Stimulated activated CD8-positive, alpha-beta memory T cell treated with anti-CD3 and anti-CD28 coated beads, Interleukin-7, amount 100 ng/mL, for 1 hour (primary cell): ENCODE measurements at places on chromosomes 12 and 14.

GRCh38 chr12:111175396-111176094 lies 193.3 kb downstream of the PHETA1 start:
- DNase-seq, result no peak

DNA sequence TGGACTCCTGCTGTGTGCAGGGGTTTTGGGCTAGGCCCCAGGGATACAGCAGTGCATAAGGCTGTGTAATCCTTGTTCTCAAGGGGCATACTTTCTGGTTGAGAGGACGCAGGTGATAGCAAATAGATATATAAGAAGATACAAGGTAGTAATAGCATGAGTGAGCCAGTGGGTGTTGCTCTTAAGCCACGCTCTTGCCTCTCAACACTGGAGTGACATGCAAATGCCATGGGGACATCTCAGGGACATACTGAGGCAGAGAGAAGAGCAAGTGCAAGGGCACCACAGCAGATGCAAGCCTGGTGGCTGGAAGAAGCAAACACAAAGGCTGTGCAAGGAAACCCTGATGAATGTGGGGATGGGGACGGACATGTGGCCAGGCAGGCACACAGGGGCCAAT lies 223.3 kb downstream of the CHST11 start:
- DNase-seq, result no peak

DNA sequence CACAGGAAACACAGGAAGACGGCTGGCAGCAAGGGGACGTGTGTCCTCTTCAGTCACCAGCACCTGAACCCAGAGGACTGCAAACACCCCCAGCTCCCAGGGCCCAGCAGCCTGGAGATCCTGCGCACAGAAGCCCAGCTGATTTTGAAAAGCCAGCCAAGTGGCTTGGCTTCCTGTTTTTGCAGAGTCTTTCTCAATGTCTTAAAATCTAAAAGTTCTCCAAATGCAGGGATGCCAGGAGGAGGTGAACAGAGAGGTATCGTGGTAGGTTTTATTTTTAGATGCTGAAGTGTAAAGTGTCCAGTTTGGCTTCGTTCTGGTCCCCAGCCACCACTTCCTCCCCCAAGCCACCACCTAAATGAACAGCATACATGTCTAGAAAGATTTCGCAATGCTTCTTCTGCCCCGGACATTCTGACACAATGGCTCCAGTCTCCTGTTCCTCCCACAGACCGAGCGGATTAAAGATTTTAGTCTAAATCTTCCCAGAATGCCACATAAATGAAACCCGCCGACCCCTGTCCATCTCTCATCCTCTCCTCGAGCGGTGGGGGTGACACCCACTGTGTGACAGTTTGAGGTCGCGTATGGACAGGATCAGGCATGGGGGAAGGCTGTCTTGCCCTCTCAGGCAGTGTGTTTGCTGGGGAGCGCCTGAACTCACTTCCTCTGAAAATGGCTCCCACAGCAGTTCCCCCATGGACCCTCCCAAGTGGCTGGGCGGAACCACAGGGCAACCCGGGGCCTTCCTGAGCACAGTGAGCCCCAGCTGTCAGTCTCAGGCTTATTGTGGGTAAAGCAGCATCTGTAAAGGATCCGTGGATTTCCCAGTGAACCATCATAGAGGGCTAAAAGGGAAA lies 41.6 kb downstream of the ITPK1 start:
- no peak for DNase-seq

DNA sequence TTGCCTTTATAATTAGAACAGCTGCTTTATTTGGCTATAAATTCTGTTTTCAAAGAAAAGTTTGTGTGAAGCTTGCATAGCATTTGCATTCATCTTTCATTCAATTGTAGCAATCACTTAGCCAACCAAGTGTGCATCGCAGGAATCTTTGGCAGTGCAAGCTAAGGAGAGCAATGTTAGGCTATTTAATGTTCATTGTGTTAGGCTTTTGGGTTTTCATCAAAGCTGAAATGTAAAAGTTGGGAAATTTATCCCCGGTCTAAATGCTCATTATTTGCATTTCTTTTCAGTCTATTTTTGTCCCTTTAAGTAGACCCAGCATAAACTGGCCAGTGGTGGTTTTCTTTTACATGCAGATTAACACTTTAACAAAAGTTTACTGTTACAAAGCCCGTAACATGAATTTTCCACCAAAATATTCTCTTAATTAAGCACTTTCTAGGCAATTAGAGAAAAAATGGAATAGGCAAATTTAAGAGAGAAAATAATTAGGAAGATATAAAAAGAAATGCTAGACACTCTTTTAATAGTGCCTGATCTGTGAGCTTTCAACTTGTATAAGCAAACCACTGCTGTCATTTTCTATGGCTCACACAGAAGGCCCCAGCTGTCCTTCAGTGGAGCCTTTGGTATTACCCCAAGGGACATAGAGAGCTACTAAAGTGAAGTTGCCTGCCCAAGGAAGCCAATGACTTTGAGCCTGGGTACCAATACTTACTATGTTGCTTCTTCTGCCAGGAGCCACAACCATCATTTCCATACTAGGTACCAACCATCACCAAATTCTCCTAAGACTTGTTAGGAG lies 898.9 kb upstream of the SEL1L start:
- no peak for DNase-seq

GRCh38 chr12:56632701-56633467 lies 2.8 kb upstream of the BAZ2A start:
- no peak for DNase-seq

DNA sequence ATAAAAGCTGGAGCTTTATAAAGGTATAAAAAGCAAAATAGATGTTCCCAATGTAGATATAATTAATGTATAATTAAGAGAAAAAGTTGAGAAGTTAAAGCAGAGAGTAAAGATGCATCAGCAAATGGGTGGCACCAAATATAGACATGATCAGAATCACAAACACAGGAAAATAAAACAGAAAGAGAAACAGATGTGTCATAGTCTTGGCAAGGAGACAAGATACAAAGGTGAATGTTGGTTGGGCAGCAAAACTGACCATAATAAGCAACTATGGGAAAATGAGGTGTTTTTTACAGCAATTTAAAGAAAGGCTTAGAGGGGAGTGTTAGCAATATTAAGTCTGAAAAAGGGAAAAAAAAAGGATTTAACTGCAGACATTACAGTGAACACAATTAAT lies 135.4 kb upstream of the CLEC14A start:
- no peak for DNase-seq

DNA sequence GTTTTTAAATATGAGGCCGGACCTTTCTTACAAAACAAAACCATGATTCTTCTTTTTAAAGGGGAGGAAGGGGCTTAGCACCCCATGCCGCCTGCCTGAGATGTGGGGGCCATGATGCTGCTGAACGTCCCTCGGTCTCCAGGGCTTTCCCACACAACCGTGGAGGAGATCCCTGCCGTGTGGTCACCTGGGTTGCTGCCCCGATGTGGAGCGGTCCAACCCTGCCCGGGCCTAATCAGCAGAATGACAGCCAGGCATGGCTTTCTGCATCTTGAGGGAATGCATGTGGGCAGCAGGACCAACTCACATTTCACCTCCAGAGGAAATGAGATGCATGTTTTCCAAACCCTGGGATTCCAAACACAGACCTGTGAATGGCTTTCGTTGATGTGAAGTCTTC lies 48.9 kb upstream of the C14orf180 start:
- no peak for DNase-seq

DNA sequence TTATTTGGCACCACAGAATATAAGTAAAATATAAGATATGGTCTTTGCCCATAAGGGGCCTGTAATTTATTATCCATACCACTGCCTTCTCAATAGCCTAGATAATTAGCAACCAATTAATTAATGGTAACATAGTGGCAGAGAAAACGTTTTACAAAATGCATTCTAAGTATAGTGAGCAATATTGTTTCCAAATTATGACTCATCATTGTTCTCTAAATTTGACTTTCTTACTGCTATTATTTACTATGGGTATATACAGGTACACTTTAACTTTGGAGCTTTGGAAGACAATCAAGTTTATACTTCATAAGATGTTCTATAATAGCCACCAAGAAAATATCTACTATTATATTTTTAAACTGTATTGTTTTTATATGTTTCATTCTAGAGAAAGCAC lies 26.7 kb downstream of the DCP1B start:
- DNase-seq, result no peak

DNA sequence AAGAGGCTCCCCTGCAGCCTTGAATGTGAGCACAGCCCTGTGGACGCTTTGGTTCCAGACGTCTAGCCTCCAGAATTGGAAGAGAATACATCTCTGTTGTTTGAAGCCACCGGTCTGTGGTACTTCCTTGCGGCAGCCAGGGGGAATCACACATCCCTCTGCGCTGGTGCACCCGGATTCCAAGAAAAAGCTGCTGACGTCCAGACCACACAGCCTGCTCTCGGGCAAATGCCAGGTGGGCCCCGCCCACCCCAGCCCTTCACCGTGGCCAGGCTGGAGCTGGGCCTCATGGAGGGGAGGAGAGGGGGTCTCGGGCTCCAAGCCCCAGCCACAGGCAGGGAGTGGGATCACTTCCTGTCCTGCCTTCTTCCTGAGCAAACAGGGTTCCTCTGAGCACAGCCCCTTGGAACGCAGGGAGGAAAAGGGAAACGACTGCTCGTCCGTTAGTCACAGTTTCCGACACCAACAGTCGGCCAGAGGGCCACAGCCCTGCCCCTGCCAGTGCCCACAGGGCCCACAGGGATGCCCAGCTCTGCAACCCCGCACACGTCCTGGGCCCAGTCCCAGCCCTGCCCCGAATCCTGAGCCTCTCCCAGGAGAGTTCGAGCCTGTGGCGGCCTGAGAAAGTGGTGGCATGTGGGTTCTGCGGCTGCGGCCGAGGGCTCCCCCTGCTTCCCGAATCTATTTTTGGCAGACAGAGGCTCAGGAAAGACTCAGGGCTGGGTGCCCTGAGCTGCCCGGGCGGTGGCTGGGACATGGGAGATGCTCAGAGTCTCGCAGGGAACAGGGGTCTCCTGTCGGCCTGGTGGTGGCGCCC lies 85.3 kb downstream of the RFLNA start:
- no peak for DNase-seq

DNA sequence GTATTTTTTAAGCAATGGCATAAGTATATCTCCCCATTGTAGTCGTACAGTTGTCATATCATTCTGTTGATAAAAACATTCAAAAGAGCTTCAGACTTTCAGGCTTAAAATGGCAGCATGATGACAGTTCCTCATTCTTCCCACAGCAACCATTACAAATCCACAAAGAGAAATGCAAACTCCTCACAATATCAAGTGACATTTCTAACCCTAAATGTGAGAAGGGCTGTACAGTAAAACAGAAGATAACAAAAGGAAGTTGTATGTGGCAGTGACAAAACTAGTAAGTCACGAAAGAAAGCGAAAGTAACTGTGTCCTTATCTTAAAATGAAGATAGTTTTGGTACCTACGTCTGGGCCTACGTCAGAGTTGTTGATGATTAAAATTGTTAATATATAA lies 46.7 kb downstream of the GXYLT1 start:
- DNase-seq, result no peak

- no peak for DNase-seq
Measured at GRCh38 chr12:103924761-103925641, 5.2 kb upstream of the HSP90B1 start.

- no peak for DNase-seq
Measured at GRCh38 chr12:108145011-108145410, 15.9 kb downstream of the WSCD2 start.

DNA sequence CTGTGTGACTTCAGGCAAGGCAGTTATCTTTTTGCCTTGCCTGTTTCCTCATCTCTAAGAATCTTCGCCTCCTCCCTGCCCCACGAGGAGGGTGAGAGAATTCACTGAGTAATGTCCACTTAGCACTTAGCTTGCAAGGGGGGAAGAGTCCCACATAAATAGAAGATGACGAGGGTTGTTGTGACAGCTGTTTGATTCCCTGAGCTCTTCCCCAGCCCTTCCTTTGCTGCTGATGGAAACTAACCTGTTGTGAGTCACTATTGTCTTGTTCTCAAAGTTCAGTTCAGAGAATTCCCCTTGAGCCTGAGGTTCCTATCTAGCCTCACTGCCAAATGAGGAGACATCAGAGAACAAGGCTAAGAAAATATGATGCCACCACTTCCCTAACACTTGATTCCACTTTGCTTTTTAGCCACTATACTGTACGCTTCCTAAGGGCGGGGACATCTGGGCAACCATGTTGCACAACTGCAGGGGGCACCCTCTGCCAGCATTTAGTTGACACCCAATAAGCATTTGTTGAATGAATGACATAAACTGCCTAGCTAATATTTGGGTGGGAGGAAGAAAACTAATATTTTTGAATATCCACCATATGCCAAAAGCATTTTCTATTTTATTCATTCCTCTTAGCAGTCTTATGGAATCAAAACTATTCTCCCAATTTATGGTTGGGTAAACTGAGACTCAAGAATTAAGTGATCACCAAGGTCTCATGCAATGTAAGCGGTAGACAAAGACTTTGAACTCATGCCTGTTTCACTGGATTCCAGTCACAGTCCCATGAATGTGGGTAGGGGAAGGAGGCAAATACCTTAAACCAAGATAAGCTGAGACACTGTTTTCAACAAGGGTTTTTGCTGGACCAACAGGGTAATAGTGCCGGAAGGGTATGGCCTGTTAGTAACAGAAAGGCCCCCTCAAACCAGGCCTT lies 77.6 kb downstream of the ZFP36L1 start:
- no peak for DNase-seq

DNA sequence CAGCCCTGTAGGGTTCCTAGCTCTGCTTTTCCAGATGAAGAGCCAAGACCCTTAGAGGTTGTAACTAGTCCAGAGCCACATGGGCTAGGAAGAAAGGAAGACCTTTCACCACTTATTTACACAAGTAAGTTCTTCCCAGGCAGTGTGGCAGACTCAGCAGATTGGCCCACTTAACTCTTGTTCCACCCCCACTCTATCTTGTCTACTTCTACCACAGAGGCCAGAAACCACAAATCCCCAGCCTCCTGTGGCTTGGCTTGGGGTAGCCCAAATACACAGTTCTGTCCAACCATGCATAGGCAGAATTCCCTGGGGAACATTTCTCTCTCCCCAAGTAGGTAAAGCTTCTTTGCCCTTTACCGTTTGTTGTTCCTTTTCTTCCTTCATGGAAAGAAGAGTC lies 383.5 kb downstream of the RGS6 start:
- no peak for DNase-seq

DNA sequence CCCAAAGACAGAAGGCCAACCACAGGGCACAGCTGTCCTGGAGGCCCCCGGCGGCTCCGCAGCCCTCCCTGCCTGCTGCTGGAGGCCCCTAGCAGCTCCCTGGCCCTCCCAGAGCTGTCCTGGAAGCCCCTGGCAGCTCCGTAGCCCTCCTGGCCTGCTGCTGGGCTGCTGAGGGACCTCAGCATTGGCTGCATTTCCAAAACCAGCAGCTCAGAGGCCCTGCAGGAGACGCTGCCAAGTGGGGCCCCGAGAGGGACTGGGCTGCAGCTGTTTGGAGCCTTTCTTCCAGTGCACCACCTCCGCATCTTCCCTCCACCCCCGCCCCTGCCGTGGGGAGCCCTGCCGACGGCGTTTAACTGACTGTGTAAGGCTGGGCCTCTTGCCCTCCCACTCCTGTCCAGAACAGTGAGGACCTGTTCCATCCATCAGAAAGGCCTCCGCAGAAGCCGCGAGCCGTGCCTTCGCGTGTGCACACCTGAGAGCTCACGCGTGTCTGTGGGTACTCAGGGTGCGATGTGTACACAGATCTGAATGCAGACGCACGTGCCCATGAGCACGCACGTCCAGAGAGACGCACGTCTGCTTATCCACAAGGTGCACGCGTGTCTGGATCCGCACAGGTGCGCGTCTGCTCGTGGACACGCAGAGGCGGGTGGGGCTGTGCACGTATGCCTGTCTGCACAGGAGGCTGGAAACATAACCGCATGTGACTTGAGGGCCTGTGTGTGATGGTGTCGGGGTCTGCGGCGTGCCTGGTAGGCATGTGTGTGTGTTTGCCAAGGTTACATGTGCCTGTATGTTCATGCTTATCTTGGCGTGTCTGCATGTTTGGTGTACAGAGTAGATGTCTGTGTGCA lies 57.0 kb upstream of the FBRSL1 start:
- DNase-seq, result no peak
